ENCODE measurements at places on chromosomes 11 and 22. TPM values are rescaled to one million over a fixed set of nuclear protein-coding genes. Genes with fewer than 3 reads are reported as not detected.

Gene KRTAP5-7
- total RNA-seq, result not detected

DNA sequence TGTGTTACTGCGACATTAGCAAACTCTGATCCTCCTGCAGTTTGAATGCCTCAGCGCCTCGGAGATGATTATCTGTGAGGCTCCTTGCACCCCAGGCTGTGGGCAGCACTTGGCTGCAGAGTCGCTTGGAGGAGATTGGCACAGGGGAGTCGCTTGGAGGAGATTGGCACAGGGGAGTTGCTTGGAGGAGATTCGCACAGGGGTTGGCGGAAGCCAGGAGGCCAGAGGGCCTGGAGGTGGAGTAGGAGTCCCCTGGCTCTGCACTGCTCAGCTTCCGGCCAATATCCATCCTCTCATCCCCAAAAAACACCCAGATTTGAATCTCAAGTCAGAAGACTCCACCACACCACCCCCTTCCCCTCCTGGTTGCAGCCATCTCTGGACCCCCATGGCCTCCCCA, 192.6 kb upstream of the NECTIN1 start:
- no peak for DNase-seq

- no peak for DNase-seq
Measured at GRCh38 chr22:35567351-35568141, 26.9 kb downstream of the RASD2 start.

DNA sequence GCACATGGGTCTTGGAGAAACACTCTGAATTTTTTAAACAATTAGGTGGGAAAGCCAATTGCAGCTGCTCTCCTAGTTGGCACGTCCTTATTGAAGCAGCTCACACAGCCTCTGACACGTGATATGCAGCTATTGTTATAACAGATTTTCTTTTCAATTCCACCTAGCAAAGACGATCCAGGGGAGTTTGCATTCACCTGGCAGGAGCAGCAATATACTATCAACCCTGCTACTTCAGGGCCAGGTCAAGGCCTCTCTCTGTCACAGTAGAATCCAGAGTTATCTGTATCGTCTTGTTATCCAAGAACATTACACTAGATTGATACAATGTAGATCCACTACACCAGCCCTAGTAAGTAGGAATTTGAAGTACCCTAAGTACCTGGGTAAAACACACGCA, 8.3 kb downstream of the KRTAP5-11 start:
- DNase-seq, result no peak

- DNase-seq, result no peak
Measured at GRCh38 chr11:112634995-112635737, 326.1 kb upstream of the NCAM1 start.

DNA sequence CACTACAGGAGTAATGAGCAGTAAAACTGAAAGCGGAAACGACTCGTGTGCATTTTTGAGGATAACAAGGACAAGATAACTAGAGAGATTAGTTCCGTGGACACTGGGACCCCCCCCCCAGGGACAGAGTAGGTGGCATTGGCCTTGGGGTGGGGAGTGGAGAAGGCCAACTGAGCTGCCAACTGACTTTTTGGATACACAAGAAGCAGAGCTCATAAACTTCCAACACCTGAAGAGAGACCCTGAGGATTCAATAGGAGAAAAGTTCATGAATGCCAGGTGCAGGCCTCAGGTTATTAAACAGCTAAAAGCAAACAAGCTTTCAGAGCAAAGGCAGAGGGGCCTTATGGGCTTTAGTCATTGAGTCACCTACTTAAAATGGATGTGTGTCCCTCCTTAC, 17.6 kb upstream of the PRSS23 start:
- DNase-seq, result no peak

DNA sequence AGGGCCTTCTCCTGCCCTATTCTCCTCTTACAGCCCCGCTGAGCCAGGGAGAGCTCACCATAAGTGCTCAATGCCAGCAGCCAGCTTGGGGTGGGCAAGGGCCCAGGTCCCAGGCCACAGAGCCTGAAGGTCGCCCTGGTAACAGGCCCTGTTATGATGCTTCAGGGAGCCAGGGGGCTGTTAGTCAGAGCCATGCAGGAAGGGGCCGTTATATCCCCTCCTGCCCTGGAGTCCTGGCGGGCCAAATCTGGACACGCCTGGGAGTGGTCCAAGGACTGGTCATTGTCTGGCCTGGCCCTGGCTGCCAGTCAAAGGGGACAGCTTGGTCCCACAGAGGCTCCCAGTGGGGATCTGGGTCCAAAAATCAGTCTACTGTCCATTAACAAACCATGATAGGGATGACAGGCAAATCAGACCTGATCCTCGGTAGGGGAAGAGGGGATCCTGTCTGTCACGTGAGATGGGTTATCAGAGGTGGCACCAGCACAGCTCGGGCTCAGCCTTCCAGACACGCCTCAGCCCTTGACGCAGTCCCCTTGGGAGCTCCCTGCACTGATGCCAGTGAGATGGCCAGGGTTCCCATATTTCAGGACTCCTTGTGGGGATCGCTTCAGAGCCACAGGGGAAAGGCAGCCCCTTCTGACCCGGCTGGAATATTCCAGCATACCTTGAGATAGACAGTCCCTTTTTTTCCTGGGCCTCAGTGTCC, 55.9 kb downstream of the LRRC32 start:
- no peak for DNase-seq

DNA sequence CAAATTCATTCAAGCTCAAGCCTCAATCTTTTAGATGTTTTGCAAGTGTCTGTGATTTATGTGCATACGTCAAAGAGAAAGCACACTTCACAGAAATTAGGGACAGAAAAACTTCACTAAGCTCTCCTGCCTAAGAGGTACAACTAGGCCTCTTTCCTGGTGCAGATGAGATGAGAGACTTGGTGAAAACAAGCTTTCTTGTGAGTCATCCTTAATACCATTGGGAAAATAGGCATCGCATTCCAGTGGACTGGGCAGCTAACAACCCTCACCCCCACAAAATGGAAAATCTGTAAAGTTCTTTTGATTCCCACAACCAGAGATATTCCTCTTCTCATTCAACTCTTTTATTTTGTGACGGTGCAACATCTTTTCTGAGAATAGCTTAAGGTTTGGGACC, 1110.4 kb upstream of the CCDC90B start:
- no peak for DNase-seq

DNA sequence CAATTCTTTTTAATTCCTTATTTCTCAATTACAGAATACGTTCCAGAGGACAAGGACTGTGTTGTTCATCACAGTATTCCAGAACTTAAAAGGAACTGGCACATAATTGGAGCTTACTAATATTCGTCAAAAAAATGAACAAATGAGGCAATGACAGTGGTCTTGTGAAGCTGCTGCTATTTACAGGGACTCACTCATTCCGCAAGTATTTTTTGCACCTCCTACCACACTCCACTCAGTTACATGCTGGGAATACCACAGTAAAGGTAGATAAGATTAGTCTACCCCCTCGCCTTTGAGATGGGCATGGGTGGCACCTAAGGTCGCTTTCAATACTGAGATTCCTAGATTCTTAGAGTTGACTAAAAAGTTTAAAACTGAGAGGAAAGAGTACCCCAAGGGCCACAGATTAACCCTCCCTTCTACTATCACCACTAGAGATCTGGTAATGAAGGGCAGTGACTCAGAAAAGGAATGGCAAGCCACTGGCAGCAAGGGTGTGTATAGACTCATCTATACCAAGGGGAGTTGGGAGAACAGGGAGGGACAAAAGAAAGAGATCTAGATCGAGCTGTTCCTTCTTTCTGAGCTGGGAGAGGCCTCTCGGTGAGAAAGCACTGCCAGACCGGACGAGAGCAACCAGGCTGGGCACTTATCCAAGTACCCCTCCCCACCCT, 85.0 kb downstream of the RPL27A start:
- no peak for DNase-seq

Gene MRGPRX4
- total RNA-seq, result not detected

- no peak for DNase-seq
Measured at GRCh38 chr11:86940122-86940777, 14.9 kb downstream of the FZD4 start.

GRCh38 chr11:43969543-43969942, 27.1 kb downstream of the C11orf96 start:
- no peak for DNase-seq

DNA sequence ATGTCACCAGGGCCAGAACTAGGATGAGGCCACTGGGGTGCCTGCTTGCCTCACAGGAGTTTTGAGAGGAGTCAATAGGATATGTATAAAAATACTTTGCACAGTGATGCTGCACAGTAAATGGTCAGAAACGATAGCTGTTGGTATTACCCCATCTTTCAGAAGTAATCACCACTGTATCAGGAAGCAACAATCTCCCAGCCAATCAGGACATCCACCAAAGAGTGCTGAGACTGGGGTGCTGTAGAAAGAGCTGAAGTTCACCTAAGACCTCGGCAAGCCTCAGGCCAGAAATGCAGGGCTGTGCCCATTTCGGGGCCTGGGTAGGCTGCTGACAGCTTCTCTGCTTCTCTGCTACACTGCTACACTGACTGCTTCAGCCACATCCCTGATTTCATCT, 17.4 kb downstream of the LMO2 start:
- DNase-seq, result no peak

Gene BAIAP2L2
- total RNA-seq, result 0.80 TPM

- DNase-seq, result no peak
Measured at GRCh38 chr11:45448561-45448960, 162.4 kb upstream of the SYT13 start.

Gene IL17REL
- not detected for total RNA-seq

GRCh38 chr11:43866969-43867368, 13.7 kb upstream of the ALKBH3 start:
- DNase-seq, result no peak

- no peak for DNase-seq
Measured at GRCh38 chr22:47370448-47371262, 608.2 kb downstream of the TBC1D22A start.

DNA sequence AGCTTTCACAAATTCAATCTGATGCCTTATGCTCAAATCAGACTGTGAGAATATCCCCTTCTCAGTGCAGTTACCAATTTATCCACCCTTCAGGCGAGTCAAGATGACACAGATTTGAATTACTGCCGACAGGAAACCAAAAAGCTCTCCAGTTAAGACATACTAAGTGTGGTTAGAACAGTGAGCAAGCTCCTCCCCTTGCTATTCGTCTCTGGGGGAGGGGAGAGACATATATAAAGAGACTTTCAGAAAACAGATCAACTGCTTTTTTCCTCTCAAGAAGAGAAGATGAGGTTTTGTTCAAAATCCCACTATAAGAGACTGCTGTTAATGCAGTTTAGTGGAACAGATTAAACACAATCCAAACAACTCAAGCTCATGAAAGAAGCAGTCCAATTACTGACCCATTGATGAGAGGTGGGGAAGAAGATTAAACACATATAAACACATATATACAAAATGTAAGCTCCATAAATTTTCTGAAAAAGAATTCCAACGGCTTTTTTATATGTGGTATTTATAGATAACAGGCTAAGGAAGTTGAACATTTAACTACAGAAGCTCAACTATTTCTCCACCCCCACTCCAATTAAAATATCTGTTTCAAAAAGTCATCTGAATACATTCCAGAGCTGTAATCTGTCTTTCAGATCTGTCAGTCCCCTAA, 102.7 kb downstream of the MRTFA start:
- DNase-seq, result no peak

Gene CLDN5
- 65.1 TPM for total RNA-seq

- DNase-seq, result no peak
Measured at GRCh38 chr22:29427176-29427760, 11.1 kb upstream of the RFPL1 start.

DNA sequence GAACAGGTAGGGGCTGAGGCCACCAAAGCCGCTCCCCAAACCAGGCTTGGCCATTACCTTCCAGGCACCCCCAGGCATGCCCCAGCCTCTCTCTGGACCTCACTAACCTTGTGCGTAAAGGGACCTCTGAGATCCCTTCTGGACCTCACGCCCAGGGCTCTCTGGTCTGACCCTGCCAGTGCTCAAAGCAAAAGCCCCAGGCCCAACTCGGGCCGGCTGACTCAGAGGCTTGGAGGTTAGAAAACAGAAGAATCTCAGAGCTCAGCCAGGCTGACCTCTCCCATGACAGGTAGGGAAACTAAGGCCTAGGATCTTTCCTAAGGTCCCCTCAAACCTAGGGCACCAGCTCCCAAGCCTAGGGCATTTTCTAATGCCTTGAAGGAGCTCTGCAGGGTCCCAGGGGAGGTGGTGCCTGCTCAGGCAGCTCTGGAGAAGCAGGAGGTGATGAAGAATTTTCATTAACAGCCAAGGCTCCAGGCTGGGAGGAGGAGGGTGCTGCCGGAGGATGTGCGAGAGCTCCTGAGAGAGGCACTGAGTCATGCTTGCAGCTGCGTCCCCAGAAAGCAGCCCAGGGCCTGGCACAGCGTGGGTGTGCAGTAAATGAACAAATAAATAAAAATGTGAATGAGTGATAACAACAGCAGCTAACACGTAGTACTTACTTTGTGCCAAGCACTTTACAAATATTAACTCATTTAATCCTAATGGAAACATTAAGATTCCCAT, 25.6 kb downstream of the ARRB1 start:
- DNase-seq, result no peak

GRCh38 chr22:46579751-46580449, 40.3 kb upstream of the GRAMD4 start:
- no peak for DNase-seq

- no peak for DNase-seq
Measured at GRCh38 chr11:123454060-123454651, 24.1 kb downstream of the GRAMD1B start.

GRCh38 chr22:40400159-40400558, 29.8 kb downstream of the SGSM3 start:
- DNase-seq, result no peak

Gene DDTL
- total RNA-seq, result not detected

DNA sequence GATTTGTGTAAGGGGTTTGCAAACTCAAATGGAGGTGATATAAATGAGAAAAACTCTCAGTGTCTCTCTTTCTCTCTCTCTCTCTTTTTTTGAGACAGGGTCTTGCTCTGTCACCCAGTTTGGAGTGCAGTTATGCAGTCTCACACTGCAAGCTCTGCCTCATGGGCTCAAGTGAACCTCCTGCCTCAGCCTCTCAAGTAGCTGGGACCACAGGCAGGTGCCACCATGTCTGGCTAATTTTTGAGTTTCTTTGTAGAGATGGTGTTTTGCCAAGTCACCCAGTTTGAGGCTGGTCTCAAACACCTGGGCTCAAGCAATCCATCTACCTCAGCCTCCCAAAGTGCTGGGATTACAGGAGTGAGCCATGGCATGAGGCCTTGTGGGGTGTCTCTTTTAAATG, 2.9 kb downstream of the BIRC3 start:
- DNase-seq, result no peak

GRCh38 chr22:41230401-41230785, 10.3 kb downstream of the CHADL start:
- DNase-seq, result no peak

DNA sequence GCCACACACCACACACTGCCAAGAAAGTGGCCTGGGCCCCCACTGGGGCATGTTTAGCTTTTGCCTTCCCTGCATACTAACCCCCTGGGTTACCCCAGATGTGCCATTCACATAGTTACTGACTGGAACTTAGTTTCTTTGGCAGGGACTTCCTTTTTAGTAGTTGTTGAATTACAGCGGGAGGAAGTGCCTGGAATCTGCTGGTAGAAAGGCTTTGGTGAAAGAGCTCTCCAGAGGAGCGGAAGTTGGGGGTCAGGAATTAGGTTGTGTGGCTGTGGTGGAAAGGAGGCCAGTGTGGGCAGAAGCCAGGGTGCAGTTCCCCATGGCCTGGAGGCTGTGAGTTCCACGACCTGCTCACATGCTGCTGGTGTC, 69.0 kb downstream of the MED15 start:
- DNase-seq, result no peak
